ENCODE measurements at places on chromosomes 11 and 22.

- DNase-seq: no peak
Measured at GRCh38 chr11:134800826-134801225, 388.8 kb upstream of the B3GAT1 start.

GRCh38 chr11:111586388-111586831 lies 15.8 kb upstream of the SIK2 start:
- DNase-seq: peak; percentile 65

- DNase-seq: no peak
Measured at GRCh38 chr11:43546561-43547429, 133.7 kb upstream of the HSD17B12 start.

DNA sequence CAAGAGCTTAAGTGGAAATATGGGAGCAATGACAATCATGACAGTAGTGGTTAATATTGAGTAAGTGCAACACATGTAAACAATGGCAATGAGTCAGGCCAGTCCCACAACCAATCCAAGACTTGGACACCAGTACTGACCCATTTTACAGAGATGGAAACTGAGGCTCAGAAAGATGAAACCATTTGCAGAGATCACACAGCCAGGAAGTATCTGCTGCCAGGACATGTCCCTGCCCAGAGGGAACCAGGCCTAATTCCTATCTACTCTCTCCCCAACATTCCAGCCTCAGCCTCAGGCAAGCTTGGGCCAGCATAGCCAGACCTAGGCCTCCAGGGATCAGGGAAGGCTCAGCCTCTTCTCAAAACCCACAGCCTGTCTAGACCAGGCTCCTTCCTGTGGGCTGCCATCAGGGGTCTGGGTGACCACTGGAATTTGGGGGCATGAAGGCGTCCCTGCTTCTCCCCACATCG lies 395.1 kb downstream of the MN1 start:
- no peak for DNase-seq

GRCh38 chr11:64638829-64639228 lies 47.8 kb downstream of the SLC22A12 start:
- DNase-seq: no peak

GRCh38 chr11:48193876-48194275 lies 22.7 kb upstream of the OR4B1 start:
- no peak for DNase-seq

DNA sequence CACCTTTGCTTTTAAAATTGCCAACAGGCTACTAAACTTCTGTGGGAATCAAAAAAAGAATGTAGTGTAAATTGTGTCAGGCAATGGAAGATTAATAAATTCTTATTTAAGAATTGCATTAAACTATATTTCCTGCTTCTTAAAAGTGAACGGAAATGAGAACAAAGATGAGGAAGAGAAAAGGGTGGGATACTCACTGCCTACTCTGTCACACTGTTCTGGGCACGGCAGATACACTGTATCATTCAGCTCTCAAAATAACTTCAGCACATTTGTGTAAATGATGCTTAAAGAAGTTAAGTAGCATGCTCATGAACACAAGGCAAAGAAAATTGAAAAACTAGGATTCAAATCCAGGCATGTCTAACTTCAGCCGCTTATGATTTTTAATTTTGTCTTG lies 218.7 kb downstream of the DCDC1 start:
- DNase-seq: no peak

- no peak for DNase-seq
Measured at GRCh38 chr11:121543836-121544380, 91.1 kb upstream of the SORL1-AS1 start.

- no peak for DNase-seq
Measured at GRCh38 chr11:91047882-91048281, 825.0 kb upstream of the CHORDC1 start.

GRCh38 chr11:112625814-112626213 lies 335.4 kb upstream of the NCAM1 start:
- DNase-seq: no peak

DNA sequence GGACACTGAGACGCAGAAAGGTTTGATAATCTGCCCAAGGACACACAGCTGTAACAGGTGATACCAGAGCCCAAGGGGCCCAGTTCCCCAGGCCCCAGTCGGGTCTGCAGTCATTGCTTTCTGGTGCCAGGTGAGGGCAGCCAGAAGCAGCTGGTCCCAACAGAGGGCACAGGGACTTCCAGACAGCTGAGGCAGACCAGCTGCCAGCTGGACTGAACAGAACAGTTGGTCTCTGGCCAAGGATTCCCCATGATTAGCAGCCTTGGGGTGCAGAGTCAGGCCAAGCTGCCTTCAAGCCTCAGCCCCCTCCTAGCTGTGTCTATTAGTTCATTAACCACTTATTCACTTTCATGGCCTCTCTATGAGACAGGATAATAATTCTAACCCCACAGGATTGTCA lies 105.6 kb downstream of the RRAS2 start:
- DNase-seq: no peak

DNA sequence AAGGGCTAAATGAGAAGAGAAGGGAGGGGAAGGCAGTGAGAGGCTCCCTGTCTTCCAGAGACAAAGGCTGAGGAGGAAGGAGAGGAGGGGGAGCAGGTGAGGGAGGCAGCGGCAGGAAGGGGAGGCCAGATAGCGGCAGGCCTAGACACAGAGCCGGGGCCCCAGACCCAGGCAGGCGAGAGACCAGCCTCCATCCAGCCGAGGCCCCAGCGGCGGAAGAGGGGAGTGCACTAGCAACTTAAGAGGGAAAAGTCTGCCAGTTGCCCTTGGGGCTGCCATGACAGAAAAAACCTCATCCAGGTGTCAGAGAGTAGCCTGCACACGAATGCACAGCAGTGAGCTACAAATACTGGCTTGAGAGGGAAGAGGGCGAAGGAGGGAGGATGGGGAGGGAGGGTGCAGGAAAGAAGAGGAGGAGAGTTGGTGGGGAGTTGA lies 46.7 kb downstream of the IGLL1 start:
- DNase-seq: no peak

DNA sequence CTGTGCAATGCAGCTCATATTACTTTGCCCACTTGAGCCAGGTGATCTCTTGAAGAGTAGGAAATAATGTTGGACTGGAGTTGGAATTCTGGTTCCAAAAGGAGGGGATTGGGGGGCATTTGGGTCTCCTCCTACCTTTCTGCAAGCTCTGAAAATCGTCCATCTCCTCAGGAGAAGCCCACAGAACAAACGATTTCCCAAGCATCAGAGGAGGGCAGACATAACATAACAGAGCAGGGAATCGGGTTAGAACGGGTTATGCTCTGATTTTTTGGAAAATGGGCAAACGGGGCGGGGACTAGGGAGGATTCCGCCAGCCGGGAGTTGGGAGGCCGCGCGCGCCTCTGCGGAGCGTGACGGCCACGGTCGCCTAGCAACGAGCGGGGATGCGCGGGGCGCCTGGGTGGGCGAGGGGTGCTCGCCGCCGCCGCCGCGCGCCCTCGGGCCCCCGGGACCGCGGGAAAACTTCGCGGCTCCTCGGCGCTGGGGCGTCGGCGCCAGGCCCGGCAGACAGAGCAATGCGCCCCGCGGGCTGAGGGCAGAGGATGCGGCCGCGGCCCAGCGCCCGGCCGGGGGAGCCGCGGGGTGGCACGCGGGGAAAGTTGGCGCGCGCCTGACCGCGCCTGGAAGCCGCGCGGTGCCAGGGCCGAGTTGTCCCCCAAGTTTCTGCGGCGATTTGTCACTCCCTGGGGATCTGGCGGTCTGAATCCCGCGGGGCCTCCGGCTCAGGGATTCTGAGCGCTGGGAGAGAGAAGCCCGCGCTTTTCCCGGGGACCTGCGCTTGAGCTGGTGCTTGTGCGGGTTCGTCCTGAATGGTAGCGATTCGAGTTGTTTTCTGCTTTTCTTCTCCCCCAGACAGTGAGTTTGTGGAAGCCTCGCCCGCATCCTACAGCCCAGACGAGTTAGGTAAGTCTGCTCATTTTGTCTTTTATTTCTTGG lies 27.8 kb upstream of the AMOTL1 start:
- peak; percentile 77 for DNase-seq

DNA sequence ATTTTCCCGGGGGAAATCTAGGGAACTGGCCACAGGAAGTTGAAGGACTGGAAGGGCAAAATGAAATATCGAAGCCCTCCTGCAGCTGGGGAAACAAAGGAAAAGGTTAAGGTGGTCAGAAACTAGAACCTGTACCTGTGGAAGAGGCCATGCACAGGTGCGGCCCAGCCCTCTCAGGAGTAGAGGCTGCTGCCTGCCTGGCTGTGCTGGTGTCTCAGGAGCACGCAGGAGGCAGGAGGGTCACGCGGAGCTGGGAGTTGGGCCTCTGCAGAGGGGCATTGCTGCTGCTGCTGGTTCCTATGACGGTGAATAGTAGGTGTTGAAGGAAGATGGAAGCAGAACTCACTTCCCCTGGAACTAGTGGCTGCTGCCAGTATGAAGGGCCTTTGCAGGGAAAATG lies 425.7 kb downstream of the NTM start:
- DNase-seq: no peak

- DNase-seq: no peak
Measured at GRCh38 chr11:84914511-84914910, 712.6 kb downstream of the DLG2 start.
